ENCODE measurements at places on chromosomes 4 and X. TPM values are rescaled to one million over a fixed set of nuclear protein-coding genes. Genes with fewer than 3 reads are reported as not detected.

- DNase-seq: no peak
These were observed at the start of gene SHOX for GRCh38 chrX:630612-631496. TSS of gene SHOX (plus strand) at chrX:630791. CDS start at chrX:630898, 107 bp downstream.

Gene HS3ST1
- not detected for polyA plus RNA-seq

Gene RHOXF2
- 0.12 TPM for polyA plus RNA-seq

- DNase-seq: peak; percentile 9
These were observed 36.4 kb downstream of the TMEM154 start for GRCh38 chr4:152643153-152644035.

DNA sequence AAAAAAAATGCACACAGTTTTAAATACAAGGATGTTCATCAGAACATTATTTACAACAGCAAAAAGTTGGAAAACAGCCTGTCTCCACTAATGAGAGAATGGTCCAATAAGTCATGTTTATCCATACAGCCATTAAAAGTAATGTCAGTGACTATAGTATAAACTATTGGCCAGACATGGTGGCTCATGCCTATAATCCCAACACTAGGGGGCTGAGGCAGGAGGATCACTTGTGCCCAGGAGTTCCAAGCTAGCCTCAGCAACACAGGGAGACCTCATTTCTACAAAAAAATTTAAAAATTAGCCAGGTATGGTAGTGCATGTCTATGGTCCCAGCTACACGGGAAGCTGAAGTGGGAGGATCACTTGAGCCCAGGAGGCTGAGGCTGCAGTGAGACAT is 48.1 kb upstream of the IL13RA1 start:
- DNase-seq: no peak

- no peak for DNase-seq
These were observed 64.5 kb upstream of the PRPS1 start for GRCh38 chrX:107563824-107564223.

GRCh38 chr4:61580721-61581377 is 380.7 kb downstream of the ADGRL3 start:
- DNase-seq: no peak

GRCh38 chr4:138275963-138276621 is 33.9 kb upstream of the SLC7A11 start:
- DNase-seq: no peak

Gene PAGE5
- not detected for polyA plus RNA-seq

Gene GAB3
- 15.6 TPM for polyA plus RNA-seq

DNA sequence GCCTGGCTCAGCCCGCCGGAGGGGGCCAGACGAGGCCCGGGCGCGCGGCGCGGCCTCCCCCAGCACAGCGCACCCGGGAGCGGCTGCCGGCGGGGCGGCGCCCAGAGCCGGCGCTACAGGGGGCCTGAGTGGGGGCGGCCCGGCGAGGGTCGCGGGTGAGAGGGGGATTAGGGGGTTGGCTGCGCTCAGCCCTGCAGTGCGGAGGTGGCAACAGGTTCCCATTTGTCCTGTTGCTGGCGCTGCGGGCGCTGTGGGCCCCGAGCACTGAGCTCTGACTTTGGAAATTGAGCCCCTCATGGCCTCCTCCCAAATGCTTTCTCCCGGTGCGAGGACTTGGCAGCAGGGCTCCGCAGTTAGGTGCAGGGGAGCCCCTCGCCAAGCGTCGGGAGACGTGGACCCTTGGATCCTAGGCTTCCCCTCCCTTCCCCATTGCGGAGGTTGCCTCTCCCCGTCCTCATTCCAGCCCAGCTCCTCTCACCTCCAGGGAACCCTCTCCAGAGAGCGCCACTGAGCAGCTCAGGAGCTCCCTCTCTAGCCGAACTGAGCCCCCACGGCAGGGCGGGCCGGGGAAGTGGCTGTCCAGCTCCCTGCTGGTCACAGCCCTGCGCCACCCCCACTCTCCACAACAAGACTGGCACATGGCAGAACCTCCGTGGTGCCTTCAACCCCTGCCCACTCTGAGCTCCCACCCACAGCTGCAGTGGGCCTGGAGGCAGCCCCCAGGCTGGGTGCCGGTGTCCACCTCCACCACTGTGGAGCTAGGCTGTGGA is 2.5 kb upstream of the DUSP9 start:
- no peak for DNase-seq

DNA sequence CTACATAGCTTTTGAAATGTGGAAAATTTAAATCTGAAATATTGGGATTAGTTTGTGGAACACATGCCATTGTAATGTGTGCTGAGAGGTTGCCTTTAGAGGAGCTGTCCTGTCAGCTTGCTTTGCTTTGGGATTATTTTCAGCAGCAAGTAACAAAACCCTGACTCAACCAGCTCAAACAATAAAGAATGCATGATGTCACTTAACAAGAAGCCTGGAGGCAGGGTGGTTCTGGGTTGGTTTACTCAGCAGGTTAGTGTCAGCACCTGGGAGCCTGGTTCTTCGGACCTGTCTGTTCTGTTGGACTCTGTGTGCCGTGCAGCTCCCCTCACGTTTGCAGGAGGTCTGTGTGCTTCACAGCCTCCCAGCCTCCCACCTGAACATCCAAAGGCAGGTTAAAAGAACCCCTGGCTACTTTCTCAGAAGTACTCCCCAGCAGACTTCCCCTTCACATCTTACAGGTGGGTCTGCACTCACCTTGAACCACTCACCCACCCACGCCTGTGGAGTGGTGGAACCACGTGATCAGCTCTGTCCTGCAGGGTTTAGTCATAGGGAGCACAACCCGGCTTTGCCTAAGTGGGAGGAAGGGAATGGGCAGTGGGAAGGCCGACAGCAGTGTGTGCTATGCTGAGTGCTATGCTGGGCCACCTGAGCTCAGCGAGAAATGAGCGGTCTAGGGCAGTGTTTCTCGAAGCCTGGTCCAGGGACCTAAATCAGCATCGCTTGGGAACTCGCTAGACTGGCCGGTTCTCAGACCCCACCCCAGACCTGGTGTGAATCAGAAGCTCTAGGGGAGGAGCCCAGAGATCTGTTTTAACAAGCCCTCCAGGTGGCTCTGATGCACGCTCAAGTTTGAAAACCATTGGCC is 20.4 kb downstream of the TMEM131L start:
- no peak for DNase-seq

GRCh38 chr4:17915439-17915838 is 104.7 kb downstream of the NCAPG start:
- no peak for DNase-seq

Gene LRIT3
- not detected for polyA plus RNA-seq

DNA sequence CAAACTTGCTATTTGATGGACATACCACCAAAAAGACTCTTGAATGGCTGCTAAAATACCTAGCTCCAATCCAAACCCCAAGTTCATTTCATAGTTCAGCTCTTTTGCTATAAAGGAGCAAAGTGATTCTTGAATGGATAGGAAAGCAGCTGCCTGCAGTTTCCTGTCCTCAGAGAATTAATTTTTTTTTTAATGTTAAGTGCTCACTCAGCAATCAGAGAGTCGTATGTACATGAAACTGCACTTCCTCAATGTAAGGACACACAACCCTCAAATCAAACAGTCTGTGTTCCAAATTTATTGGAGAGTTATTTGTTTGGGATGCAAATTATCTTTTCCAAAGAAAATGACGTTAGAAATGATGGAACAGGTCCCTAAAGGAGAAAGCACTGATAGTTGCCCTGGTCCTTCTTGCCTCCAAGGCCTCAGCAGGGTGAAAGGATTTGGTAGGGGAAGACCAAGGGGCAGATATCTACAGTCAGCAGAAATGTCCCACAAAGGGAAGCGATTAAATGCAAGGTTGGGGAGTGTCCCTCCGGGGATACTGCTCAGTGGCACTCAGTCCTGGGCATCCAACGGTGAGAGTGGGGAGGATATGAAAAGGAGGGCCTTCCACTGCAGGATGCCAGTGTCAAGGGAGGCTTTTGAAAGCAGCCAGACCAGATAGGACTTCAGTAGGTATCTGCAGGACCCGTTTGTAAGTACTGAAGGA is 67.2 kb upstream of the RASGEF1B start:
- DNase-seq: no peak

DNA sequence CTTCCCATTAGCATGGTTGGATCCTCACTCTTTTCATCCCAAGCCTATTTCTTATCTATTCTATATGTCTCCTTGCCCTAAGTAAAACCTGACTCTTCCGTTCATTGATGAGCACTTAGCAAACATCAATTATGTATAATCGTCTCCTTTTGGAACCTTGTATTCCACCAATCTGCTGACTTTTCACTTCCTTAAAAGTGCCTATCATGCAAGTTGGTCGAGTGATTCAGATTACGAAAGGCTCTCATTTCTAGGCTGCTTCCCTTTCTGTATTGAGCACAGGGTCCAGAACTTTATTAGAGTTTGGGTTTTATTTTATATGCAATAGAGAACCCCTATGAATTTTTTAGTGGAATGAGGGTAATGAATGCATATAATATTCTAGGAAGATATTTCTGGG is 27.1 kb upstream of the ALB start:
- DNase-seq: no peak

DNA sequence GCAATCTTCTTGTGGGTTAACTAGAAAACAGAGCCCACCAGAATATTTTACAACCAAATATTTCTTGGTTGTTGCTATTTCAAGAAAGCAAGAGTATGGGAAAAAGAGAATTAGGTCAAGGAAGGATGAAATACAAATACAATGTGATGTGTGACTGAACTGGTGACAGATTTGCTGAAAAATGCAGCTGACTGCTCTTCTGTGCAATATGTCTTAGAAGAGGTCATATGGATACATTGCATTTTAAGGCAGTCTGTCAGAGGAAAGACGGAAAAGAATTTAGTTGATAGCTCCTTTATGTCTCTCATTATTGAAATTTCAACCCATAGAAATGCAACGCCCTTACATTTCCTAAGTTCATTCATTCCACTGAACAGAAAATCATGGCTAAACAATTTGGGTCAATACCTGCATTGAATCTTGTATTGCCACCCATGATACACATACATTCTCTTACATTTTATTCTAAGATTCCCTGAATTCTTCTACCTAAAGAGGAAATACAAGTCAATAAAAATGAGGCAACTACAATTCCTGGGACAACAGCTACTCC is 423.1 kb downstream of the ADAM29 start:
- DNase-seq: no peak

- no peak for DNase-seq
These were observed 129.3 kb upstream of the SLIT2 start for GRCh38 chr4:20122198-20122988.

Gene SH3RF1
- polyA plus RNA-seq: 0.22 TPM

DNA sequence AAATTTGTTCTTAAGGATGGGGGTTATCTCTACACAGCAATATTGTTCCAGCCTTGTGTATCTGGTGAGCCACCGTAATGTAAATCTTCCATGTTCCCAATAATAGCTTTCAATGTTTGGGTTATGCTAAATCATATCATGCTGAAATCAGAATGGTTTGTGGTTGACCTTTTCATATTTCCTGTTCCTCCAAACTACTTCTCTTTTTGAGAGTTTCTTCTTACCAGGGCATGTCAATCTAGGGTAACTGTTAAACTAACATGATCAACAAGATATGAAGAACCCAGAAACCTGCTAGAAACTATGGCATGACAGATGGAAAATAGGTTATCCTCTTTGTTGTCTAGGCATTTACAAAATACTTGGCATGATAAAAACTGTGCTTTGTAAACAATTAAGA is 22.0 kb downstream of the TNMD start:
- DNase-seq: no peak

Gene INTS6L
- polyA plus RNA-seq: 5.7 TPM

DNA sequence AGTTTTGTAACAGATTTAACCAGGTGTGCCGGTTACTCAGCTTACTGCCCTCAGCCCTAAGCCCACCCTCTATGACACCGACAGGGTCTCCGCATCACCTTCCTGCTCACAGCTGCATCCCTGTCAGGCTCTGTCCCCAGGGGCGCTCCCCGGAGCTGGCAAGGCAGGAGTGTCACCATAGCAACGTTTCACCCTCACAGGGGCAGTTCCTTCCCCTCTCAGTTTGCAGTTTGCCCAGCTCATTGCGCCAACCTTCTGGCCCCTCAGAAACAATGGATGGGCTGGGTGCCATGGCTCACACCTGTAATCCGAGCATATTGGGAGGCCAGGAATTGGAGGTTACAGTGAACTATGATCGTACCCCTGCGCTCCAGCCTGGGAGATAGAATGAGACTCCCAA is 42.6 kb downstream of the RGS12 start:
- no peak for DNase-seq

DNA sequence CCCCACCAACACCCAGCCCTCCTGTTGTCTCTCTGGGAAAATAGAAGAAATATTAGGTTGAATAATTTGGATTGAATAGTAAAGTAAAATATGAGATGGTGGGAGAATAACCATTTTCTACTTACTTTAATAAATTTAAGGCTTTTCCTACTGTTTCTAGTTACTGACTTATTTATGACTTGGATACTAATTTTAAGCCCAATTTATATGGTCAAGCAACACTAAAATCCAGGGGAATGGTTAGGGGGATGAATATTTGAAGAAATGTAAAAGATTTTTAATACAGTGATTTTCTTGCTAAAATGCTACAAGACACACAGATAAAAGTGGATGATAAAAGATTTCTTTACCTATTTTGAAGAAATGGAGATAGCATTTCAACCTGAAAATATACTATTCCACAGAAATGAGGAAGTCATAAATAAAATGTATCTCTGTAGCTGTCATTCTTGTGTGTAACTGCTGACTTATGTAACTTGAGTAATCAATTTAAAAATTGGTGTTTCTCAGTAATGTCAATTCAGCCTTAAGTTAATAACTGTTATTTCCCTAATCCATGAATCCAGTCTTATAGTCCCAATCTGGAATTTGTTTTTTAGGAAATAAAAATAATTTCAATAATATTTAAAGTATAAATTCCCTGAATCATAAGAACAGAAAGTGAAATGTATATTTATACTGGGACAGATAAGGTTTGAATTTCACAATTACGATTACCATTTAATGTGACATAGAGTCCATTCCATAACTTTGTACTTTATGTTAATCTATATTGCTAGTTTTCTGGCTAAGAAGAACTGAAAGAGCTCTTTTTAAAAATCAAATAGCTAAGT is 24.3 kb upstream of the IL2 start:
- DNase-seq: no peak

Gene VCX3A
- not detected for polyA plus RNA-seq

GRCh38 chr4:8306511-8307021 is 37.0 kb downstream of the HTRA3 start:
- no peak for DNase-seq

DNA sequence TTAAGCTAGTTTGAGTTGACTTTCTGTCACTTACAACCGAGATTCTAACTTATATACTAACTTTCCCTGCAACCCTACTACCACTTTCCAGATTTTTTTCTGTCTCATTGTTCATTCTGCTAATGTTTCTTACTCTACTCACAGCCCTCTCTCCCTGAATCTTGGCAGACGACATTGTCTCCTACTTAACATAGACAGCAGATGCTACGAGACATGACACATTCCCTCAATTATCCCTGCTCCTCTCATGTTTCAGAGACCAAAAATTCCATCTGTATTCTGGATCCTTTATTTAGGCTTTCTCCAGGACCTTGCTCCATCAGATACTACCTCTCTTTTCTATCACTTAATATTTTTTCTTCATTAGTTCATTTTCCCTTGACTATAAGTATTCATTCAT is 379.1 kb upstream of the TEX13C start:
- no peak for DNase-seq

Data from immature natural killer cell (primary cell).